ENCODE measurements at places on chromosomes 12 and 14.

DNA sequence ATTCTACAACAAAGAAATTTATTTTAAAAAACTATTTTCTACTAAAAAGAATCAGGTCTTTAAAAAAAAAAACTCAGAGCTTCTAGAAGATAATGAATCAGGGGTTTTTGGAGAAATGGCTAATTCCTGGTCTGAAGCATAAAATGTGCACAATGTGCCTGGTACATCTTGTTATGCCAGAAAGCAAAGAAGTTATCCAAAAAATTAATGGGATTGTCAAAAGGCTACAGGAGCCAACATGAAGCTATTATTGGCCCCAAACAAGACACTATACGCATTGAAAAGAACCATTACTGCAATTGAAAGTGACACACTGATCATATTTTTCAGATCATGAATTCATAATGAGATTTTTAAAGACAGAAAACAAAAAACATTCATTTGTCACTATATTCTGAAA, 19.3 kb upstream of the TUBA1A start:
- DNase-seq: no peak

DNA sequence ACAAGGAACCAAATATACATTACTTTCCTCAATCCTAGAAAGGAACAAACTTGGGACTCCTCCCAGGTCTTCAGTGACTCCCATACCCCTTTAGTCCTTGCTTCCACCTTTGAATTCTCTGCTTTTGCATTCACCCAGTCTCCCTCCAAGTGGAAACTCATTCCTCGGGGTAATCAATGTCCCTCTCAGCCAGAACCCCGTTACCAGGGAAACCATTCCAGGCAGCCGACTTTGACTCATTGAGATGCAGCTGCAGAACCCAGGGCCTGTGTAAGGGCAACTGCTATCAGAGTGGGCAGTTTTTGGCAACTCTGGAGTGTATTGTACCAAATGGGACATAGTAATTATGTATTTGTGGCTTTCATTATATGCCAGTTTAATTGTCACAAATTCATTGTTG, 186.2 kb downstream of the NRXN3 start:
- DNase-seq: no peak

- no peak for DNase-seq
These were observed 28.3 kb downstream of the NTN4 start for GRCh38 chr12:95762123-95762785.

- peak; percentile 92 for DNase-seq
These were observed 57.3 kb downstream of the TTC7B start for GRCh38 chr14:90758959-90759358.

DNA sequence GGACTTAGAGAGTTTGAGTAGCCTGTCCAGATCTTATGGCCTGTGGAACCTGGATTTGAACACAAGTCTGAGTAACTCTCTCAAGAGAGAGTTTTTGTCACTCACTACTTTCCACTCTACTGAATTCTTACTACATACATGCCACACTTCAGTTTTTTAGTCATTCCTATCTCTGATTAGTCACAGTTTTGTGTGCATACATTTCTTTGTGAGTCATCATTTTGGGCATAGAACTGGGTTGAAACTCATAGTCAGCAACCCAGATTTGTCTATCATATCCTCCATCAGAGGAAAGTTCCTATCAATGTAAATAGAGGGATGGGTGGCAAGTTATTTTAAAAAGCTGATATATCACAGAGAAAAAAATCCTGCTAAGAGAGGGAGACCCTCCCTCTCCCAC, 42.9 kb downstream of the FLRT2 start:
- DNase-seq: no peak

- DNase-seq: no peak
These were observed 3.6 kb upstream of the EDDM3A start for GRCh38 chr14:20742132-20742531.

GRCh38 chr12:121214855-121215745, 5.2 kb downstream of the P2RX4 start:
- peak; percentile 28 for DNase-seq

GRCh38 chr12:32005496-32006125, 46.4 kb downstream of the RESF1 start:
- DNase-seq: no peak

- no peak for DNase-seq
These were observed 350.8 kb downstream of the LRFN5 start for GRCh38 chr14:41957459-41957858.

DNA sequence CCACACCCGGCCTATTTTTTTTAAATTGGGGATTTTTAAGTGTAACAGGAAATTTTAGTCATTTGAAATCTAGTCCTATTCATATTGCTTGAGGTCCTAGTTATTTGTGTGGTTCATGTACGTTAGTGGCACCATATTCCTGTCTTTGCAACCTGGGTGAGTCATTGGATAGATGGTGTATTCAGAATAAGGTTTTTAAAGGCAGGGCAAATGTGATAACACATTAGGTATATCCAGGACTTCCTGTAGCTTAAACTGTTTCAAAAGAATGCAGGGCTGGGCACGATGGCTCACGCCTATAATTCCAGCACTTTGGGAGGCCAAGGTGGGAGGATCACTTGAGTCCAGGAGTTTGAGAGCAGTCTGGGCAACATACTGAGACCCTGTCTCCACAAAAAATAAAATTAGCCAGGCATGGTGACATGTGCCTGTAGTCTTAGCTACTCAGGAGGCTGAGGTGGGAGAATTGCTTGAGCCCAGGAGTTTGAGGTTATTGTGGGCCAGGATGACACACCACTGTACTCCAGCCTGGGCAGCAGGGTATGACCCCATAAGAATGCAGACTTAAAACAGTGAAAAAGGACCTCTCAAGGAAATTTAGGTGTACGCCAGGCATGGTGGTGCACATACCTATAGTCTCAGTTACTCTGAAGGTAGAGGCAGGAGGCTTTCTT, 8.1 kb downstream of the ATP6V0A2 start:
- no peak for DNase-seq

- DNase-seq: no peak
These were observed 727.6 kb downstream of the DIO2 start for GRCh38 chr14:79483477-79484388.

- DNase-seq: no peak
These were observed 101.9 kb downstream of the RFLNA start for GRCh38 chr12:124396544-124397398.

DNA sequence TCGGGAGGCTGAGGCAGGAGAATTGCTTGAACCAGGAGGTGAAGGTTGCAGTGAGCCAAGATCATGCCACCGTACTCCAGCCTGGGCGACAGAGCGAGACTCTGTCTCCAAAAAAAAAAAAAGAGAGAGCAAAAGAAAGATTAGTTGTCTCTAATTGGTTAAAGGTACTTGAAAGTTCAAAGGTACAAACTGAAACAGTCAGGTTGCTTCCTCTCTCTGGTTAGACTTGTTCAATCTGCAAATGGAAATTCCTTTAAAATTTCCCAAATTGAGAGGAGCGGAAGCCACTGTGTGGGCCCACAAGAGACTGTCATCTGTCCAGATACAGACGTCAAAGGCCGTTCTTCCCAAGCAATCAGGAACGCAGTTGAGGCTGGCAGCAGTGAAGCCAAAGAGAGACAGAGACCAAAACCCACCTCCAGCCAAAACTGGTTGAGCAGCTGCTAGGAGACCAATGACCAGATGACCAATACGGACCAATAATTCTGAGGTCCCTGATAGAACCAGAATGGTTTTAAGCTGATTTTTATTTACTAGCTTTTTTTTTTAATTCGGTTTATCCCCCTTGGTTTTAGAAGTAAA, 63.6 kb downstream of the GCH1 start:
- DNase-seq: no peak

DNA sequence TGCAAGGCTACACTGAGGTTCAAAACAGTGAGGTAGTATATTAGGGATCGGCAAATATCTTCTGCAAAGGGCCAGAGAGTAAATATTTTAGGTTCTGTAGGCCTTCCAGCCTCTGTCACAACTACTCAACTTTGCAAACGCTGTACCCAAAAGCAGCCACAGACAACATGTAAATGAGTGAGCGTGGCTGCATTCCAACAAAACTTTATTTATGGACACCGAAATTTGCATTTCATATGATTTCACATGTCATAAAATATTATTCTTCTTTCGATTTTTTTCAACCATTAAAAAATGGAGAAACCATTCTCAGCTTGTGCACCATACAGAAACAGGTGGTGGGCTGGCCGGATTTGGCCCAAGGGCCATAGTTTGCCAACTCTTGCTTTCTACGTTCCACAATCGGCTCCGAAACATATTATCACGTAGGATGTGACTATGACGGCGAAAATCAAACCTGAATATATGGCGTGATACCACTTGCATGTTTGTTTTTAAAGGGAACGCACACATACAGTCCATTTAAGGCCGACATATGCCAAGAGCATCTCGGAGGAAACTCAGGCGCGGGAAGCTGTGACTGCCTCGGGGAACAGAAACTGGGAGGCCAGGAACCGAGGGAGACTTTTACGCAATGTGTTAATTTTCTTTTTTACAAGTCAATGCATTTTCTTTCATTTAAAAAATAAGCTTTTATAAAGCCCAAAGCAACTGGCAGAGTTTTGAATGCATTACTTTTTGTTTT, 7.1 kb downstream of the NCOR2 start:
- DNase-seq: peak; percentile 36

DNA sequence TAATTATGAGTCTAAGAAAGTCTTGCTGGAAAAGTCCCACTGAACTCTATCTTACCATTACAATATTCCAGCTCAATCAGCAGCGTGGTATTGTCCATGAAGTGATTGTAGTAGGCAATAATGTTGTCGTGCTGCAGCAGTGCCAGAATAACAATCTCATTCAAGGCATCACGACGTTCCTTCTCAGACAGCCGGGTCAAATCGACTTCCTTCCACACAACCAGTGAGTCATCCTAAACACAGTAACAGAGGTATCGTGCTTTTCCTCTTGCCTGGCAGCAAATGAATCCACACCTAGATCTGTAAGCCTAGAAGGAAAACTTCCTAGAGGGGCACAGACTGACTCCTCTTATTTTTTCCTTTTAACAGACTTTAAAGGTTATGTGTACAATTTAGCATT, 2.9 kb downstream of the NEK9 start:
- no peak for DNase-seq

GRCh38 chr14:104747876-104748275, 5.1 kb upstream of the SIVA1 start:
- peak; percentile 76 for DNase-seq

DNA sequence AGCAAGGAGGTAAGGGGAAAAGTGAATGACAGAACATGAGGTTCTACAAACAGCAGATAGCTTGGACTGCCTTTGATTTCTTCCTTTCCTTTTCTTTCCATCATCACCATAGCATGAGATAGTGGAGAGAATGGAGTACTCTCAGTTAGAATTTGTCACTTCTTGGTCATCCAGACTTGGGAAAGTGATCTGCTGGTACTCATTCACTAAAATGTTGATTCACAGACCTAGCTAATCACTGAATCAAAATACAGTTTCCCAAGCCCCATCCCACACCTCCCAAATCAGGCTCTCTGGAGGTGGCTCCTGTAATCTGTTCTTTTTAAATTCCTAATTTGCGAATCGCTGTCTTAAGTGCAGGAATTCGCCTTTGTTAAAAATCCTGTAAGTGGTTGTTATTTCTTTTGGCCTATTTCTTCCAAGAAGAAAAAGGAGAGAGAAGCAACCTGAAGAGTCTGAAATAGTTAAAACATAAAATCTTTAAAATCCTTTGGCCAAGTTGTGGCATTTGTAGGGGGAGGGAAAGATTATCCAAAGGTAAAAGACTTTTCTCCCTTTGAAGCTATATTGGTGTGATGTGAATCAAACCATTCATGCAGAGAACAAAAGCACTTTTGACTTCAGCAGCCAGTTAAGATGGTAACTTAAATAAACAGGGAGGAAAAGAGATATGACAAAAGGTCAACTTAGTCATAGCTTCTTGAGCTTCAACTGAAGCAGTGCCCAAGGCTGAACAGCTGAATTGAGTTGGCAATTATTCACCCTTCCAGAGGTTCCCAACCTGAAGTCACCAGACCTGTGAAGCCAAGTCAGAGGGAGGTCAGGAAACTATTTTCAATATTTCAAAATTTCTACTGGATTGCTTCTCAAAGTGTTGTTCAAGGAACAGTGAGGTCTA, 255.1 kb upstream of the KRR1 start:
- DNase-seq: no peak

- no peak for DNase-seq
These were observed 453.5 kb downstream of the FOXG1 start for GRCh38 chr14:29220072-29220471.

DNA sequence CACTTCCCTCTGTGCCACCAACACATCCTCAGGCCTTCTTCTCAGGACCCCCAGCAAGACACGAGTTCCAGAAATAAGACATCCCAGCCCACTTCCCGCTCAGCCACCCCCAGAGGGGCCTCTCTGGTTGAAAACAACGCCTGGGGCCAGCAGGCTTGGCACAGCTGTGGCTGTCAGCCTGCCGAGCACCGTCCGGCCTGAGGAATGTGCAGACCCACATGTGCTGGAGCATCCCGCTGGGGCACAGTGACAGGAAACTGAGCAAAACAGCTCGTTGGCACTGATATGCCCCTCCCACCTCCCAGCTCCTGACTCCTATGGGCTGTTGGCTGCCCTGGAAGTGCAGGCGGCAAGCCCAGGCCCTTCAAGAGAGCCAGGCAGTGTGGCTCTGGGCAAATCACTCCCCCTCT, 1.4 kb downstream of the SYNE3 start:
- DNase-seq: peak; percentile 88

DNA sequence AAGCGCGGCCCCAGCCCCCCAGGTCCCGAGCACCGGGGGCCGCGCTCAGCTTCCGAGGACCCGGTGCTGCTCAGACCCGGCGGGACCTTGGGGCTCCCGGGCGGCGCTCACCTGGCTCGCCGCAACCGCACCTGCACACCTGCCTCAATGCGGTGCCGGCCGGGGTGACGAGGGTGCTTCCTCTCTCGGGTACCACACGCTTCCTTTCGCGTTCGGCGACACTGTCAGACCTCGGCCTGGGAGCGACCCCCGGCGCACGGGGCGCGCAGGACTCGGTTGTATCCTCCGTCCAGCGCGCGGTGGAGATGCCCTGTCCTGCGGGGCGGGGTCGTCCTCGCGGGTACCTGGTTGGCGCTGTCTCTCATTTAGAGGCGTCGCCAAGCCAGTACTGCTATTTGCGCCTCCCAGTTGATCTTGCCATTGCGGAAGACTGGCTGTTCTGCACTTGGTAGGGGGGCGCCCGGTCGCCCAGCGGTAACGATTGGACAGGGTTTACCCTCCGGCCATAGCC, 718 bp downstream of the PACS2 start:
- DNase-seq: peak; percentile 90

- DNase-seq: no peak
These were observed 3.8 kb downstream of the PLA2G1B start for GRCh38 chr12:120323772-120324171.

GRCh38 chr12:91804533-91804932, 341.1 kb downstream of the BTG1 start:
- DNase-seq: no peak

DNA sequence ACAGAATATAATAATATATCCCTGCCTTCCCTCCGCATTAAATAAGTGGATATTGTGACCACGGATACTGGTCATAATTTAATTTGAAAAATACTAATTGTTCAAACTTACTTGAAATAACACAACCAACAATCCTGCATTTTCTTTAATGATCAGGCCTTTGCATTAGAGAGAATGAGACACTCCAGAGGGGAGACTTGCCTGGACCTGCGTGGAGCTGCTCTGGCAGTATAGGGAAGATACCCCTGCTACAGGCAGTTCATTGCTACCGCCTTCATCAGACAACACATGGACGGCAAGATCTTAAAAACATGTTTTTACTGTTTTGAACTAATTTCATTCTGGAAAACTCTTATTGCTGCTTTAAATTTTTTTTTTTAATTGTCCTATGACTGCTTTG, 211.0 kb upstream of the FAR2 start:
- no peak for DNase-seq
